Mesothelial cell of epicardium (in vitro differentiated cells): ENCODE measurements at places on chromosomes 16 and 17. TPM values are rescaled to one million over a fixed set of nuclear protein-coding genes. Genes with fewer than 3 reads are reported as not detected.

Gene RNU2-1
- total RNA-seq: 5,898 to 7,362 TPM (median 7,002 TPM) in 3 replicates

Gene LRRC75A
- 4.0 to 4.5 TPM (median 4.3 TPM) in 3 replicates for total RNA-seq

Gene NEUROD2
- 0.09 TPM in 1 of 3 replicates, not detected in the others for total RNA-seq

DNA sequence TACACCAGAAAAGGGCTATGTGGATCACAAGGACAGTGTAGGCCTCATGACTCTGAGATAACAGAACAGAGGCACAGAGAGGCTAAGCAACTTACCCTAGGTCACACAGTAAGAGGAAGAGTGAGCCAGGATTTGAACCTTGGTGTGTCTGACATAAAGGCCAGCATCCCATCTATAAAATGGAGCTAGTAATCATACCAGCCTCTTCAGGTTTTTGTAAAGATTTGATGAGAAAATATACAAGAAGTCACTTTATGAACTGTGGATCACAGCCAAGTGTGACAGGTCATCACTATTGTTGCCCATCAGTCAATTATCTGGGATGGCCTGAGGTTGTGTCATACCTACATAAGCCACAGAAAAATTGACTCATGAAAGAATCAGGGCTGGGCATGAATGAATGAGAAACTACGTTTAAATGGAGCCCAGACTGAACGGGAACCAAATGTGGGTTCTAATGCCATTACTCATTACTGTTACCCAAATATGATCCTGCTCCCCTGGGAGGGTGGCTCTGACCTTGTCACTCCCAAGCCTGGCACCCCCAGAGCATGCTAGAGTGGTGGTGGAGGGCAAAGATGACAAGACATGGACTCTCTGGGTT lies 21.0 kb downstream of the FBXO39 start:
- H3K4me1 ChIP-seq: no peaks in the 10 kb centered on the region
- peaks cover 66% of the 10 kb centered on the region for H3K27me3 ChIP-seq
- DNase-seq: no peak
- no peak overlapping the region for H3K4me3 ChIP-seq

DNA sequence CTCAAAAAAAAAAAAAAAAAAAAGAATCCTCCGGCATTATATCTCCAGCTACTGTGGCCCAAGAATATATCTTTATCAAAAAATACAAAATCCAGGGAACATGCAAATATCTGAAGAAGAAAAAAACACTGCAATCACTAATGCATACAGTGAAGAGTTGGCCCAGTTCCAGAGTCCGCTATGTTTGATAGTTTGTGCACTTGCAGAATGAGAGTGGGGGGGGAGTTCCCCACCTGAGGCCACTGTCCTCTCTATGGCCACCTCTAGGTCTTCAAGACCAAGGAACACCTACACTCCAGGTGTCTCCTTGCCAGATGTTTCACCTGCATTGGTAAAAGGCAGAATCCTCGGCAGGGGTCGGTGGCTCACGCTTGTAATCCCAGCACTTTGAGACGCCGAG lies 4.0 kb downstream of the ZNF785 start:
- H3K4me1 ChIP-seq: peaks cover 16% of the 10 kb centered on the region
- no peak for DNase-seq
- H3K4me3 ChIP-seq: no peak overlapping the region
- H3K36me3 ChIP-seq: peaks cover 8% of the 10 kb centered on the region
- H3K27ac ChIP-seq: no peak overlapping the region

DNA sequence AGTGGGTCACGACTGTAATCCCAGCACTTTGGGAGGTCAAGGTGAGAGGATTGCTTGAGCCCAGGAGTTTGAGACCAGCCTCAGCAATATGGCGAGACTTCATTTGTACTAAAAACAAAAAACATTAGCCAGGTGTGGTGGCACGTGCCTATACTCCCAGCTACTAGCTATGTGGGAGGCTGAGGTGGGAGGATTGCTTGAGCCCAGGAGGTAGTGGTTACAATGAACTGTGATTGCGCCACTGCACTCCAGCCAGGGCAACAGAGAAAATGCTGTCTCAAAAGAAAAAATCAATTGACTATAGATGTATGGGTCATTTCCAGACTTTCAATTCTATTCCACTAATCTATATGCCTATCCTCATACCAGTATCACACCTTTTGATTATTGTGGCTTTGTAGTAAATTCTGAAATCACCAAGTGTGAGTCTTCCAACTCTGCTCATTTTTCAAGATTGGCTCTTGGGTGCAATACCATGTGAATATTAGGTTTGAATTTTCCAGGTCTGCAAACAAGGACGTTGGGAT lies 27.2 kb upstream of the CEP20 start:
- no peaks in the 10 kb centered on the region for H3K4me1 ChIP-seq
- no peak for DNase-seq
- no peak overlapping the region for H3K27ac ChIP-seq
- H3K36me3 ChIP-seq: no peaks in the 10 kb centered on the region
- H3K27me3 ChIP-seq: no peaks in the 10 kb centered on the region
- H3K4me3 ChIP-seq: no peak overlapping the region

GRCh38 chr17:81346908-81347349 lies 48.3 kb upstream of the BAHCC1 start:
- peaks cover 27% of the 10 kb centered on the region for H3K4me1 ChIP-seq
- H3K27ac ChIP-seq: no peak overlapping the region
- no peaks in the 10 kb centered on the region for H3K36me3 ChIP-seq
- no peaks in the 10 kb centered on the region for H3K27me3 ChIP-seq
- peak overlapping the region; percentile 75 for H3K4me3 ChIP-seq

- H3K4me1 ChIP-seq: peaks cover 12% of the 10 kb centered on the region
- H3K36me3 ChIP-seq: no peaks in the 10 kb centered on the region
- peaks cover 21% of the 10 kb centered on the region for H3K27me3 ChIP-seq
- DNase-seq: no peak
These were observed 10.8 kb upstream of the HSBP1 start for GRCh38 chr16:83797013-83797412.

DNA sequence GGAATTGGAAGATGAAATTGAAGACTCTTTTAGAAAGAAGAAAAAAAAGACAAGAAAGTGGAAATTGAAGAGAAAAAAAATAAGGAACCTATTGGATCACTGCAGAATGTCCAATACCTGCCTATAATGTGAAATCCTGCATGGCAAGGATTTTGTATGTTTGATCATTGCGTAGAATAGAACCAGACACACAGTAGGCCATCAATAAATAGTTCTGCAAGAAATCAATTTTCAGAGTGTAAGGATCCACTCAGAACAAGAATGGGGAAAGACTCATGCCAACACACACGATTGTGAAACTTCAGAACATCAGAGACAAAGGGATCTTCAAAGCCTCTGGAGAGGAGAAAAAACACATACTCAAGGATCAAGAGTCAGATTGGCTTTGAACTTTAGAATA lies 39.7 kb upstream of the DHX40 start:
- H3K36me3 ChIP-seq: no peaks in the 10 kb centered on the region
- no peak overlapping the region for H3K27ac ChIP-seq
- no peaks in the 10 kb centered on the region for H3K27me3 ChIP-seq
- no peak for DNase-seq

GRCh38 chr16:73213732-73214455 lies 166.0 kb upstream of the ZFHX3 start:
- H3K27ac ChIP-seq: no peak overlapping the region
- H3K4me3 ChIP-seq: no peak overlapping the region
- H3K36me3 ChIP-seq: no peaks in the 10 kb centered on the region
- H3K4me1 ChIP-seq: peaks cover 4% of the 10 kb centered on the region
- H3K27me3 ChIP-seq: no peaks in the 10 kb centered on the region

DNA sequence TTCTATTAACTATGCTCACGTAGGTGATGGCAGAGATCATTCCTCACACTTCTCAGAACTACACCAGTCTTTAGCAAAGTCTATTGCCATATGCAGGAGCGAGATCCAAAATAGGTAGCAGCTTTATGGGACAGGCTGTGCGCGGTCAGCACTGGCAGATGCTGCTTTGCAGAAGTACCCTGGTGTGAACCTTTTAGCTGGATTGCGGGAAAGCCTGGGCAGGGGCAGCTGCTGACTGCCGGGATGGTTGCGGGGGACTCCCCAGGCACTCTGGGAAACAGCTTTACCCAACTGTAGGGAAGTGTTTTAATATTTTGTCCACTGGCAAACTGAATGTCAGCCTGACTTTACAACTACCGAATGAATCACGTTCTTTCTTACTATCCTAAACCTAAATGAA lies 251.3 kb downstream of the HS3ST3A1 start:
- no peaks in the 10 kb centered on the region for H3K36me3 ChIP-seq
- no peak overlapping the region for H3K27ac ChIP-seq
- peaks cover 6% of the 10 kb centered on the region for H3K4me1 ChIP-seq

DNA sequence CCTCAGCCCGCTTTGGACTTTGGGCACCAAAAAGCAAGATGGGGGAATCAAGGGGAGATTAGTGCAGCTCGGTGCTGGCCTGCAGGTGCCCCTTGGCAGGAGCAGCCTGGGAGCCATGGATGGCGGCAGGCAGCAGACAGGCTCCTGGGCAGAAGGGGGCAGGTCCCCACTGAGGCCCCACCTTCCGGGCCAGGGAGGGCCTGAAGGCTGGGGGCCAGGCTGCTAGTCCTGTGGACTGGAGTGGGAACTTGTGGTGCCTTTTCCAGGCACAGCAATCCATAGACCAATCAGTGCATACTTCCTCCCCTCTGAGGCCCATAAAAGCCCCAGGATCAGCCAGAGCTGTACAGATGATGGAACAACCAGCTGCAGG lies 64.0 kb downstream of the USP32 start:
- no peak overlapping the region for H3K4me3 ChIP-seq
- no peak for DNase-seq
- H3K4me1 ChIP-seq: peaks cover 3% of the 10 kb centered on the region
- no peak overlapping the region for H3K27ac ChIP-seq

DNA sequence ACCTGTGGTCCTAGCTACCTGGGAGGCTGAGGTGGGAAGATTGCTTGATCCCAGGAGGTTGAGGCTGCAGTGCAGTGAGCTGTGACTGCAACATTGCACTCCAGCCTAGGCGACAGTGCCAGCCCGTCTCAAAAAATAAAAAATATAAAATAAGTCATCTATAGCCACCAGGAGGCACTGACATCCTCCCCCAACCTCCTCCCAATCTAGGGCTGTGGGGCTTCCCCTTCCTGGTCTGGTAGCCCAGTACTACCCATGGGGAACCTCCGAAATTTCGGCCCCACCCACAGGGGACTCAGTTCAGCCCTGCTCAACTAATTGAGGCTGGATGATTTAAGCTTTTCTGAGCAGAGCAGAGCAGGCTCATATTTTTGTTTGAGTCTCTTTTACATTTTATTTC lies 3.2 kb downstream of the ZSCAN10 start:
- no peaks in the 10 kb centered on the region for H3K36me3 ChIP-seq
- DNase-seq: no peak
- peaks cover 24% of the 10 kb centered on the region for H3K27me3 ChIP-seq
- H3K4me1 ChIP-seq: peaks cover 20% of the 10 kb centered on the region
- no peak overlapping the region for H3K4me3 ChIP-seq

GRCh38 chr17:61401389-61402072 lies 1.9 kb downstream of the TBX2 start:
- peak overlapping the region; percentile 95 for H3K27ac ChIP-seq
- peaks cover 40% of the 10 kb centered on the region for H3K4me1 ChIP-seq
- H3K4me3 ChIP-seq: peak overlapping the region; percentile 86
- H3K36me3 ChIP-seq: peaks cover 29% of the 10 kb centered on the region
- no peak for DNase-seq

GRCh38 chr17:6186998-6187397 lies 116.8 kb downstream of the WSCD1 start:
- H3K4me3 ChIP-seq: no peak overlapping the region
- H3K4me1 ChIP-seq: peaks cover 3% of the 10 kb centered on the region
- H3K27ac ChIP-seq: no peak overlapping the region
- peaks cover 31% of the 10 kb centered on the region for H3K27me3 ChIP-seq

DNA sequence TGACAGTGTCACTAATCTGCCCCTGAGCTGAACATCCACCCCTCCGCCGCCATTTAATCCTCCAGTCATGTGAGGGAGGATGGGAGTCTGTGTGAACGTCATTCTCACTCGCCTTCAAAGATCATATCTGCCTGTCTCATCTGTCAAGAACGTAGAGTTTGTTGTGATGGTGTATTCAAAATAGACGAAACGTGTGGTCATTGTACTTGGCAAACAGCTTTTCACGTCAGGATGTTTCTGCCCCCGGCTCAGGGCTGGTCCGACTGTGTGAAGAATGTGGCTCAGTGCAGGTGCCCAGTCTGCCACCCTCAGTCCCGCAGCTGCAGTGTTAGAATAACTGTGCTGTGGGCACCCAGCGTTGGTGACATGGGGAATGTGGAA lies 148.0 kb downstream of the KCNJ12 start:
- H3K4me3 ChIP-seq: no peak overlapping the region
- H3K36me3 ChIP-seq: no peaks in the 10 kb centered on the region
- no peak overlapping the region for H3K27ac ChIP-seq

- no peak overlapping the region for H3K27ac ChIP-seq
- peaks cover 12% of the 10 kb centered on the region for H3K4me1 ChIP-seq
- peaks cover 11% of the 10 kb centered on the region for H3K27me3 ChIP-seq
- no peak overlapping the region for H3K4me3 ChIP-seq
These were observed 4.3 kb upstream of the STAT5A start for GRCh38 chr17:42284024-42284369.

DNA sequence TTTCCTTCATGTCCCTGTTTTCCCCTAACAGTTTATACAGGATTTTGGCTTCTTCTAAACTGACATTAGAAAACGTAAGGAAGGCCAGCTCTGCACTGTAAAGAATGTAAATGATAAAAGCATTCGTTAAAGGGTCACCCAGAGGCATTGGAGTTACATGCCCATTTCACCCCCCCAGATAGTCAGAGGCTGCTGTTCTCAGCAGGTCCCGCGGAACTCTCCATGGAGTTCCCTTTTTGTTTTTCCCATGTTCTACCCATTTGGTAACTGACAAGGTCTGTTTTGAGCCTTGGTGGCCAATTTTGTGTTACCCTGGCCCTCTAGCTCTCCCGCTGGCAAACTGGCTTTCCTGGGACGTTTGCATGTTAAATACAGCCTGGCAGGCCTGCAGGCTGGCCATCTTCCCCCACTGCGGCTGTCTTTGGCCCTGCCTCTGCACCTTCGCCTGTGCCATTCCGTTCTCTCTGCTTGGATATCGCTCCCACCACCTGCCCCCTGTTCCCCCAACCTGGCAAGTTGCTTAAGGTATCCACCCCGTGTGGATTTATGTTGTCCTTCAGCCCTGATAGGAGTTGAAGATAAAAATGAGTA lies 49.7 kb downstream of the EPN2 start:
- H3K4me3 ChIP-seq: no peak overlapping the region
- peak overlapping the region; percentile 0 for H3K27ac ChIP-seq
- peaks cover 23% of the 10 kb centered on the region for H3K36me3 ChIP-seq

GRCh38 chr16:78684030-78684611 lies 584.7 kb downstream of the WWOX start:
- peaks cover 6% of the 10 kb centered on the region for H3K4me1 ChIP-seq
- H3K27me3 ChIP-seq: no peaks in the 10 kb centered on the region
- no peak for DNase-seq
- H3K27ac ChIP-seq: no peak overlapping the region

DNA sequence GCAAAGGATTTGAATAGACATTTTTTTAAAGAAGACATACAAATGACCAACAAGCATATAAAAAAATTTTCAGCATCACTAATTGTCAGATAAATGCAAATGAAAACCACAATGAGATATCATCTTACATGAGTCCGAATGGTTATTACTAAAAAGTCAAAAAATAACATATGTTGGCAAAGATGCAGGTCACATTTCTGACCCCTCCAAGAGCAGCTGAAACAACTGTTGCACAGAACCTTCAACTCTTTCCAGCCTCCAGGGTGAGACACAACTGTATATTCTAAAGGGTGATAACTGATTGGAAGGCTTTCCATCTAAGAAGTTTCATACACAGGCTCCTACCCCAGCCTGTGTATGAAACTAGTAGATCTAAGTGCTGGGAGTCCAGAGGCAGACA lies 51.9 kb downstream of the SLFN5 start:
- no peak overlapping the region for H3K27ac ChIP-seq
- H3K36me3 ChIP-seq: peaks cover 4% of the 10 kb centered on the region
- no peak for DNase-seq
- no peak overlapping the region for H3K4me3 ChIP-seq

GRCh38 chr16:6381896-6382295 lies 950.7 kb upstream of the RBFOX1 start:
- no peaks in the 10 kb centered on the region for H3K27me3 ChIP-seq
- no peak overlapping the region for H3K4me3 ChIP-seq
- no peaks in the 10 kb centered on the region for H3K36me3 ChIP-seq
- H3K4me1 ChIP-seq: no peaks in the 10 kb centered on the region
- H3K27ac ChIP-seq: no peak overlapping the region
- DNase-seq: no peak
